CMK (cell line): ENCODE measurements at places on chromosomes 4 and X.

GRCh38 chr4:124903995-124904722 lies 191.6 kb upstream of the ANKRD50 start:
- DNase-seq = no peak

GRCh38 chrX:19931146-19931545 lies 43.7 kb upstream of the SH3KBP1 start:
- no peak for DNase-seq

DNA sequence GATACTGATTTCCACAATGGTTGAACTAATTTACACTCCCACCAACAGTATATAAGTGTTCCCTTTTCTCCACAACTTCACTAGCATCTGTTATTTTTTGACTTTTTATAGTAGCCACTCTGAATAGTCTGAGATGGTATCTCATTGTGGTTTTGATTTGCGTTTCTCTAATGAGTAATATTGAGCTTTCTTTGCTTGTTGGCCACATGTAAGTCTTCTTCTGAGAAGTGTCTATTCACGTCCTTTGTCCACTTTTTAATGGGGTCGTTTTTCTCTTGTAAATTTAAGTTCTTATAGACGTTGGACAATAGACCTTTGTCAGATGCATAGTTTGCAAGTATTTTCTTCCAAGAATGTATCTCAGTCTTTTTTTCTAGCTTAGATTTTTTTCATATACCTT lies 10.0 kb downstream of the FBXW7 start:
- DNase-seq = no peak

DNA sequence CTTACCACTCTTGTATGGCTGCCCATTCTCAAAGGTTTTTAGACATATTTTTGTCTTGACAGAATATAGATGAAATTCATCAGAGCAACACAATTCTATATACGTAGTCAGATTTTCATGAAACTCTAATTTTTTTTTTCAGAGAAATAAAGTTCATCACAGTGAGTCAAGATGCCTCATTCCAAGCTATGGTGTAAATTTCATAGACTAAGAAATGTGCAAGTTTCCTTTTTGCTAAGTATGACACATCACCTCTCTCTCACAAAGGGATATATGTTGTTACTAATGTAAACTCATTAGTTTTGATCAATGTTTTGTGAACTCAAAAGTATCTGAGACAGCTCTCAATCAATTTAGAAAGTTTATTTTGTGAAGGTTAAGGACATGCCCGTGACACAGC lies 60.4 kb upstream of the ATXN3L start:
- DNase-seq = no peak

DNA sequence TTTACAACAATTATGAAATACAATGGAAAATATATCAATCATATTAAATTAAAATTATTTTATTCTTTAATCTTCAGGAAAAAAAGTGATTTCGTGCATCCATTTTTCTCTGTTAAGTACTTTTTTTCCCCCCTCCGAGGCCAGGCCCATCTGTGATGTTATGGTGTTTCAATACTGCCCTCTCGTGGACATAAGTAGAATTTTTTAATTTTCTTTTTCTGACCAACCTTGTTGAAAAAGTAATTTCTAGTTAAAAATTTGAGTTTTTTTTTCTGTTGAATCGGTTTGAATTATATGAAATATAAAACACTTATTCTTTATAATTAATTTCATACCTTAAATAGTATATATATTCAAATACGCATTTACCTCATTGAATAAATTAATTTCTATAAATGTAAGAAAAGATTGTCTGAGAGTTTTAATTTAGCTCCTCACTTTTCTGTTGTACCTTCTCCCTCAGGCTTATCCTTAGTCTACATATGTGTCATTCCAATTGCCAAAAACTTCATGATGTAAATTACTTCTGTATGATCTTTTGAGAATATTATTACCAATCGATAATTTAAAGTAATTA lies 175.8 kb upstream of the TECRL start:
- peak; percentile 36 for DNase-seq

GRCh38 chr4:25500626-25501316 lies 123.7 kb downstream of the ANAPC4 start:
- no peak for DNase-seq

DNA sequence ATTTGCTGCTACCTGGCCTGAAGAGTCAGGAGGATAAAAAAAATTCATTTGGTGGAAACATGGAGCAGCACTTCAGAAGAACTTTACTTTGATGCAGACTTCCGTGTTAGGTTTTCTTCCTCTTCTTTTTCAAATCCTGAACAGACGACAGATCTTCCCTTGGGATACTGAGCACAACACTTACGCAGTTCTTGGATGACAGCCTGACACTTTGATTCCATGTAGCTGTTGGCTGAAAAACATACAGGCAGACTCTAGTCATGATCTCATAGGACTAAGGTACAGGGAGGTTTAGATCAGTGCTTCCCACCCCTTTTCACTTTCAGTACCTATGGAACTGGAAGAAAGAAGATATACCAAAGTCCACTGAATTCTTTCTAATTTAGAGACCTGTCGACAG lies 9.2 kb downstream of the CMC4 start:
- DNase-seq = no peak

DNA sequence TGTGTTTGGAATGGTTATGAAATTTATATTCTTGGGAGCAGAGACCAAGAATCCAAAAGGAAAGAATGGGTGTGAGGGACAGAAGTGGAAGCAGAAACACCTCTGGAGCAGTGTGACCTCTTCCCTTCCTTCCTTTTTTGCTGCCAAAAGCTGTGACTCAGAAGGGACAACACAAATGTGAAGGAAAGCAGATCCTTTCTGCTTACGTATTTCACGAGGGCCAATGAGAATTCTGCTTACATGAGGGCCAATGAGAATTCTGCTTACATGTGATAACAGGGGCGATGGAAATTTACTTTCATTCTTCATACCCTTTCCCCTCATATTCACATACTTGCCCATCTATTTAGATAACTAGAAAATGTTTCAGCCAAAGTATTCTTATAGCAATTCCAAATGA lies 404.6 kb downstream of the PRDM5 start:
- DNase-seq = peak; percentile 43

DNA sequence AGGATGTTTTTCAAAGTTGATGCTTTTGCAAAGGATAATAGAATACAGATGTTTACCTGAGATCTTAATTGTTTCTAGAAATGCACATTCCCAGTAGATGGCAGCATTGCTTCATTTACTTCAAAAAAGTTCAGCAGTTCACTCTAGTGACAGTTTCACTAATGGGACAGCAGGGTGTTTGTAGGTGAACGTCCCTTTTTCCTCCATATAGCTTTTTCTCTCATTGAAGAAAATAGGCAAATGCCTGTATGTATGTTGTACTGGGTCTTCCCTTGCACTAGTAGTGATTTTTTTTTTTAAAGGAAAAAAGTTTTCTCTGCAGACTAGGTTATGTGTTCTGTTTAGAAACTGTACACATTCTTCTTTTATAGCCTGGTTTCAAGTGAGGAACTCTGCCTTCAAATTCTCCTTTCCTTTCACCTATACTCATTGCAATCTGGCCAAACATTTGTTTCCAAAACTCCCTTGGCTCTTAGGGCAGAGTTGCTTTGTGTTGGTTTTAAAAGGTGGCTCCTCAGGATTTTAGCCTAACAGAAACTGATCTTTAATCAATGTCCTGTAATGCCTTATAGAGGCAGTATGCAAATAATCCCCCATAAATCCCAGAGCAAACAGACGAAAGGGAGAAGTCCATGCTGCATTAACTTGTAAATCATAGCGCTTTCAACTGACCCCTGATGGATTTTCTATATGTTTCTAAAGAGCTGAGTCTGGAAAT lies 86.3 kb downstream of the EGF start:
- DNase-seq = no peak

GRCh38 chrX:135275973-135276372 lies 24.1 kb downstream of the ETDA start:
- DNase-seq = no peak

DNA sequence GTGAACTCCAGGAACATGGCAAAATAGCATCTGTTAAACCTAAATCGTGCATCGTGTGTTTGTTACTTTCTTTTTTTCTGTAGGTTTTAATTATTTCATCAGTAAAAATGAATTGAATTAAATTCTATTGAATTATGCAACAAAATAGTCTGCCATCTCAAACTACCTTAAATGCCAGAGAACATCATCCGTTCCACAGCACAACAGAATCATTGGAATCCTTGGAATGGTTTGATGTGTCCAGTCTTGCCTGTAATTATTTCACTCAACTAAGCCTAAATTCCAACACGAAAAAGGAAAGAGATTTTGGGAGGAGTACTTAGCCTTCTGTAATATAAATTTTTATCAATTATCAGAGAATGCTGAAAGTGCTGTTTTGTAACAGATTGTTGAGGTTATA lies 17.1 kb upstream of the SLC7A11 start:
- no peak for DNase-seq

DNA sequence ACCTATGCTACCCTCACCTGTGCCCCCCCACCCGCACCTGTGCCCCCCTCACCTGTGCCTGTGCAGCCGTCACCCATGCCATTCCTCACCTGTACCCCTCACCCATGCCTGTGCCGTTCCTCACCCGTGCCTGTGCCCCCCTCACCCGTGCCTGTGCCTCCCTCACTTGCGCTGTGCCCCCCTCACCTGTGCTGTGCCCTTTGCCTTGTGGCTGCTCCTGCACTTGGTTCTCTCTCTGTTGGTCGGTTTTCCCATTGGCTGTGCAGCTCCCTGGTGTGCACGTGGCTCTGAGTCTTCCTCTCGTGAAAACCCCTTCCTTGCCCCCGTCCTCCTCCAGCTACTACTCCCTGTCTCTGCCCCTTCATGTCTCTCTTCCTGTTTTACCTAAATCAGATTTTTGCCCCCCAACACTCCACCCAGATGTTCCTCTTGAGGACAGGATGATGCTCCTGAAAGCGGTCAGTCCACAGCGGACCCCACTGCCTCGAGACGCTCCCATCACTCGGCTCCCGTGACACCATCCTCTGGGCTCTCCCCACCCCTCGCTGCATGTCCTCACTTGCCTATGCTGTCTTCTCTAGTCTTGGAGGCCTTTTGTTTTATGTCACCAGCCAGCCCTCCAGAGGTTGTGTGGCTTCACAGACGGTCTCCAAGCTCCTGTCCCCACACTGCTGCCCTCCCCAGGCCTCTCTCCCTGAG lies 6.8 kb downstream of the MAEA start:
- DNase-seq = no peak

GRCh38 chrX:45353456-45353855 lies 152.8 kb upstream of the DIPK2B start:
- no peak for DNase-seq

GRCh38 chr4:108559068-108559793 lies 61.1 kb upstream of the RPL34 start:
- no peak for DNase-seq

- no peak for DNase-seq
These were observed 736.7 kb upstream of the PITX2 start for GRCh38 chr4:111359602-111360001.

- DNase-seq = no peak
These were observed 978.3 kb upstream of the TENM3 start for GRCh38 chr4:181264893-181265292.

GRCh38 chr4:150817804-150818528 lies 197.1 kb downstream of the LRBA start:
- no peak for DNase-seq

DNA sequence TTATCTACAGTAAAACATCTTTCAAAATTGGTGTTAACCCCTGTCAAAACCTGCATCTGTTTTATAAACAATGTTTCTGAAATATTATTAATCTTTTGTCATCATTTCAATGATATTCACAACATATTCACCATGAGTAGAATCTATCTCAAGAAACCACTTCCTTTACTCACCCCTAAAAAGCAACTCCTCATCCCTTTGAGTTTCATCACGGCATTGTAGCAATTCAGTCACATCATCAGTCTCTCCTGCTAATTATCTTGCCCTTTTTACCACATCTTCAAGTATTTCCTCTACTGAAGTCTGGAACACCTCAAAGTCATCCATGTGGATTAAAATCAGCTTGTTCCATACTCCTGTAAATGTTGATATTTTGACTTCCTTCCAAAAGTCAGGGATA lies 415.3 kb upstream of the TECRL start:
- DNase-seq = no peak

GRCh38 chr4:130214268-130214667 lies 1118.3 kb downstream of the C4orf33 start:
- no peak for DNase-seq

GRCh38 chr4:11397146-11397545 lies 31.5 kb downstream of the HS3ST1 start:
- DNase-seq = no peak

DNA sequence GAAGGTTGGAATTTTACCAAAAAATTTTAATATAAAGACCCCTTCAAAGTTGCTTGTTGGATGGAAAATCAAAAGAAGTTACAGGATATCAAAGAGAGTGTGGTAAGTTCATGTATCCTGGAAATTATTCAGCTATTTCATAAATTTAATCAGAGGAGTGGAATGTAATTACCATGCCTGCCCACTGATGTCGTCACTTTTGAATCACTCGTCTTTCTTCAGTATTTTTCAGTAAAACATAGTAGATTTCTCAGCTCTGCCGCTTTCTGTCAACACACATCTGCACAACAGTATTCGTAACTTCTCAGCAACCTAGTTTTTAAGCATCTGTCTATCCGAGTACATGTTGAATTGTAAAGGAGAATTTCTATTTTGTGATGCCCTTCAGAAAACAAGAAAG lies 2163.0 kb upstream of the AGA start:
- no peak for DNase-seq

GRCh38 chr4:5399790-5400421 lies 308.5 kb downstream of the EVC2 start:
- DNase-seq = peak; percentile 15

DNA sequence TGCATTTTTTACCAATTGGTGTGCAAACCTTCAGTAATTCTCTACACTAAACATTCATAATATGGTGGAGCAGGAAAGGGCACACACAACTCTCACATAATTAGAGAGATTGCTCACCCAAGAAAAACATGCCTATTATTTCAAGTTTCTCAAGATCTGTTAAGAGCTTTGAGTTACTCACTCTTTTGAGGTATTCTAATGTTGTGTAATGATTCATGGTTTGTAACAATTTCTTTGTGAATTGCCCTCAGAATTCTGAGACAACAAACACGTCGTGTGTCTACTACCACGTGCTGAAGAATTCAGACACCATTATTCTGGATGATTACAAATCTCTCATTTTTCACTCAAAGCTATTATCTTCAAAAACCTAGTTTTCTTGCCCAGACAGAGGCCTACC lies 82.8 kb downstream of the PDGFC start:
- no peak for DNase-seq

DNA sequence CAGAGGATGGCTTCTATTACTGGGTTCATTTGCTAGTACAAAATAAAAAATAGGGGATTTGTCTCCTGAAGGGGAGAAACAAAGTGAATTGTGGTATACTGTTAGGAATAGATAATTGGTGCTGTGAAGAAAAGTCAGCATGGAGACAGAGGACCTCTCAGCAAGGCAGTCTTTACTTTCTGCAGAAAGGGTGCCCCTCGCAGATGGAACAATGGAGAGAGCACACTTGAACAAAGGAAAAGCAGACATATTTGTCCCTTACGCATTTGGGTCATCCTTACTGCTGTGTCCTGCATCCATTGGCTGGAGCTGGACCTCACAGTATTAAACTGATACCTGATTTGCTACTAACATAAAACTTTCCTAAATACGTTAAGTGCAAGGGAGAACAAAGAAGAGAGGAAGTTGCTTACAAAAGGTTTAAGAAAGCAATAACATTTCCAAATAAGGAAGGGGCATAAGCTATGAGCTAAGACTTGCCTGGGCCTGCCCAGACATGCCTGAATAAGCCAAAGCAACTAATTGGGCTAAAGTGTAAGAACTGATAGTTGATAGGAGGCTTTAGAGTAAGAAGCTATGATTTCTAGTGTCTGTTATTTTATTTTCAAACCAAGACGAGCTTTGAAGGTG lies 83.8 kb downstream of the CCKAR start:
- no peak for DNase-seq
